Choroid plexus epithelial cell (primary cell): ENCODE measurements at places on chromosomes 4 and X.
A peak's percentile ranks its signal among the peaks of the same experiment; 100 is the strongest.

DNA sequence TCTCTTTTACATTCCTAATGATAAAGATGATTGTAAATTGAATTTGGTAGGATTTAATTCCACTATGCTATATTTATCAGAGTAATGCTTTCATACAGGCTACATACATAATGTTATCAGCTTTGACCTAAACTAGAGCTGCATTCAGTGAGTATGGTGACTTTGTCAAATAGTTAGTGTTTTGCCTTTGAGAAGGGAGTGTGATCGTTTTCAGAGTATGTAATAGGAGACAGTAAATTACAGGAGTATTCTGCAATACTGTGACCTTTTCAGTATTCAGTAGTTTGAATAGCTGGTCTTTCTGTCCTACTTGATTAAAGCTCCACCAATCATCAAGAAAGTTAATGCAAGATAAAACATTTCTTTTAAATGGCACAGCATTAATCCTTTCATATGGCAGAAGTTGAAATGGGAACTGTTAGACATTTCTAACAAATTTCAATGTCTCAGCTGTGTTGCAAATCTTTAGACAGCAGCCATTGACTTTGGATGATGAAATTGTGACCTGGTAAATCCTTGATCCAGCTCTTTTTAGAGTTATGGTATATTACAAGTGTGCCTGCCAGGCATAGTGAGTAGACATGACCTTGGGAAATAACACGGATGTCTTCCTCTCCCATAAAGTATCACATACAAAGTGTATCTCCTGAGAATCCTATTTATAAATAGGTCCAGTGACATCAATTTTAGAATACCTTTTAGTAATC is 455.3 kb downstream of the KCTD8 start:
- DNase-seq = no peak

DNA sequence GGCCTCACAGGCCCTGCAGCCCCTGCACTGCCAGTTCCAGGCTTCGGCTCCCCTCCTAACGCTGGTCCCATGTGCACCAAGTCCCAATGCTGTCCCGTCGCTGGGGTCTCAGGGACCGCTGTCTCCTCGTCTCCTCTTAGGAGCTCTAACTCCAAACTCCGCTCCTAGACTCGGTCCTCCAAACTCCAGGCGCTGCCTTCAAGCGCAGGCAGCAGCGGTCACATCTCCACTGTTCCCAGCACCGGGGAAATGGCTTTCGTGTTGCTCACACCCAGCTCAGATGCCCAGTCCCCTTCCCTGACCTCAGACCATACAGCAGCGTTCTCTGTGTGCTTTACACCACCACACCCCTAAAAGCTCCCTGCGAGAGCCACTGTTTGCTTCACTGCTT is 19.6 kb upstream of the HMX1 start:
- no peak for DNase-seq

- DNase-seq = no peak
Measured at GRCh38 chrX:16664626-16665025, 14.7 kb downstream of the S100G start.

DNA sequence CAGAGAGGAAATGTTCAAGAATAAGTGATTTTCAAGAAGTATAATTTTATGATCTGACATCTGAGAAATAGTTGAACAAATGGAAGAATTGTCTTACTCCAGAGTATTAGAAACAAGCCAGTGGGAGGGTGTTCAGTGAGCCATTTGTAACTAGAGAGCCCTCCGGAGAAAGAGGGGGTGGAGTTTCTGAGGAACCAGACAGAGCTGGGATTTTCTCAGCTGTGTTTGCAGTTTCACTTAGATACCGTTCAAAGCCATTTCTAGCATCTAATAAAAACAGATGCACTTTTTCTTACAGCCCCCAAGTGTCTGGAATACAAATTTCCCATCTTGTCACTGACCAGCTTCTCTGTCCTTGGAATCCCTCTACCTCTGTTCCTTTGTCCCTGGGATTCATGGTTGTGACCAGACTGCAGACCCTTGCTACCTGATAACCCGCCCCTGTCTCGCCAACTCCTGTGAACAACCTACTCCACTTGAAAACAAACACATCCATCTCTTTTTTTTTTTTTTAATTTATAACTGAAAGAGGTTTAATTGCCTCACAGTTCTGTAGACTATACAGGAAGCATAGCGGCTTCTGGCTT is 132.8 kb upstream of the KLF3 start:
- DNase-seq = peak; percentile 51

DNA sequence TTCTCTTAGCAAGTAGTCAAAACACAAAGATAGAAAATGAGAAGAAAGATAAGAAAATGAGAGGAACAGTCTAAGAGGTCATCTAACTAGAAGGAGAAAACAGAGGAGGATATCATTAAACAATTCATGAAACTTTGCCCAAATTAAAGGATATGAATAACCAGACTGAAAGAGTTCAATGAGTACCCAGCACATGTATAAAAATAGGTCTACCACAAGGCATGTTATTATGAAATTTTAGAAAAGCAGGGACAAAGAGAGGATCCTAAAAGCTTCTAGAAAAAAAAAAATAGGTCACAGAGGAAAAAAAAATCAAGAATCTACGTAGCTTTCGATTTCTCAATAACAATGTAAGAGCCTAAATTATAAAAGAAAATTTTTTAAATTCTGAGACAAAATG is 118.5 kb downstream of the WDFY3 start:
- DNase-seq = no peak

DNA sequence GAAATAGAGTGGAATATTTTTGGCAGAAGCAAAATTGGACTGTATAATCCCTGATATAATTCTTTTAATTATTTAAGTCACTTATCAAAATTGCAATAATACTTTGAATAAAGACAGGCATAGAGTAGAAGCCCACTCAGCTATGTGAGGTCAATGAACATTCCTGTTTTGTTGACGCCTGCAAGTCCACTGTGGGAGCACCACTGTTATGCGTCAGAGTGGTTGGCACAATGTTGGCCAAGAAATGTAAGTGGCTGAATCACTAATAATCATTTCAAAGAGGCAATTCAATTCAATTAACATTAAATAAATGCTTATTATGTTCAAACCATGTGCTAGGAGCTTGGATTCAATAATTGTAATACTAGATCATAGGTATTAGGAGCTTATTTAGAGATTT is 221.0 kb downstream of the SPCS3 start:
- DNase-seq = no peak
